Panc1 (cell line): ENCODE measurements at places on chromosomes 12 and 14. TPM values are rescaled to one million over a fixed set of nuclear protein-coding genes. Genes with fewer than 3 reads are reported as not detected.

Gene TMTC1
- 0.28 TPM for total RNA-seq

Gene TCL1B
- not detected for total RNA-seq

Gene CCDC196
- total RNA-seq = not detected

DNA sequence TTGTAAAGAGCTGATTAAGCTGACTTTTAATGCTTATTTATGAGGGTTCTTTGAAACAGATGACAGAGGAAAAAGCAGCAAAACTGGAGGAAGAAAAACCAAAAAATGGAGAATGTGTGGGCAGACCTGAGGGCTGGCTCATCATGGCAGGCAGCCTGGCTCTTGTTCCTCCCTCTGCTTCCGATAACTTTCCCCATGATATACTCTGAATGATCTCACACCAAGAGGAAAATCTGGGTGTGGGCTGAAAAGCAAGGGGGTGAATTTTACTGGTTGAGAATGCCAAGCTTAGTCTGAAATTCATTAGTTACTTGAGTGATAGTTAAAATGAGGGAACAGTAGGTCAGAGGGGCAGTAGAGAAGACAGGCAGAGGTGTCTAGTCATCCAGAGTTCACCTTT, 330.1 kb upstream of the PRICKLE1 start:
- H3K27ac ChIP-seq = peak overlapping the region; percentile 89

DNA sequence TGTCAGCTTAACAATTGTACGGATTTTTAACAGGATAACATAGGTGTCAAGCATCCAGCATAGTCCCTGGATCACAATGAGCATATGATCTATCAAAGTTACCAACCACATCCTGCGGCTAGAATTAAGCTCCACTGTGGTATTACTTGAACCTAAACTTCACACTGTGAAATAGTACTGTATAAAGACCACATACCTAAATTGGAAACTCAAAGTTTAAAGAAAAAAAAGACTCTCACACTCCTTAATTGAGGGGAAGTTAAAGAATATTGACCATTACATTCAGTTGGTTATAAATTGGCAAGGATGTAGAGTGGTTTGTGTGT, 133.0 kb upstream of the PZP start:
- no peak for DNase-seq
- no peaks in the 10 kb centered on the region for H3K36me3 ChIP-seq
- no peak overlapping the region for H3K4me3 ChIP-seq
- H3K4me1 ChIP-seq = no peaks in the 10 kb centered on the region
